ENCODE measurements at places on chromosomes 3 and 15.

DNA sequence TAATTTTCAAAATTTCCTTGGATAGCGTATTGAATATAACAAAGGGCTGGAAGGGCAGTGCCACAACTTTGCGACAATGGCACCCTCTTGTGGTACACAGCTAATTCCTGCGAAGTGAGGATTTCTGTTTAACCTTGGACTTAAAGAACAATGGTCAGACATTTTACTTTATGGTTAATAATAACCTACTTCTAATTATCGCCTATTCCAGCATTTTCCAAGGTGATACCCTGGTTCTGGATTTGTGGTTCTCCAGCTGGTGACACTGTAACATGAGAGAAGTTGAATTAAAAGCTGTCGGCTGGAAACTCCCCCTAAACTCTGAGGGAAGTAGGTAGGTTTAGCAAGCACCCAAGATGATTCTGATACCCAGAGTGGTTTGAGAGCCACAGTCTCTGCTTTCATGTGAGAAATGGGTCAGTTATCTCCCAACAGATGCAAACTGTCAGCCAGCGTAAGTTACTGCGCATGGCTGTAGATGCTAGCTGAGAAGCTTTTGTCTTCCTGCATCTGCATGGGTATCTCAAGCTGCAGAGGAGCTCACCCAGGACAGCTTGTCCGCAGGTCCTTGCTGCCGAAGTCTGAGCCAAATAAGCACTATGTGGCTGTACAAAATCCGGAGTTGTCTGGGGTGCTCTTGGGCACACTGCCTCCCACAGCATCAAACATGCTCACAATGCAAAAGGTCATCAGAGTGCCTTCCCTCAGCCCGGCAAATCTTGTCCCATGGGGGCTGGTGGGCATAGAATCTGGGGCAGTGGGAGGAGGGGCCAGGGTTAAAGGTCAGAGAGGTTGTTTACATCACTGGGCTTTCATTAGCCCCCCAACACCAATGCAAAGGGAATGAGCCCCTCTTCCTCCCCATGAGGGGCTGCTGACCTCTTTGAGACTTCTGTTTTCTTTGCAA is 6.6 kb upstream of the CHSY1 start:
- DNase-seq, result peak; percentile 92

DNA sequence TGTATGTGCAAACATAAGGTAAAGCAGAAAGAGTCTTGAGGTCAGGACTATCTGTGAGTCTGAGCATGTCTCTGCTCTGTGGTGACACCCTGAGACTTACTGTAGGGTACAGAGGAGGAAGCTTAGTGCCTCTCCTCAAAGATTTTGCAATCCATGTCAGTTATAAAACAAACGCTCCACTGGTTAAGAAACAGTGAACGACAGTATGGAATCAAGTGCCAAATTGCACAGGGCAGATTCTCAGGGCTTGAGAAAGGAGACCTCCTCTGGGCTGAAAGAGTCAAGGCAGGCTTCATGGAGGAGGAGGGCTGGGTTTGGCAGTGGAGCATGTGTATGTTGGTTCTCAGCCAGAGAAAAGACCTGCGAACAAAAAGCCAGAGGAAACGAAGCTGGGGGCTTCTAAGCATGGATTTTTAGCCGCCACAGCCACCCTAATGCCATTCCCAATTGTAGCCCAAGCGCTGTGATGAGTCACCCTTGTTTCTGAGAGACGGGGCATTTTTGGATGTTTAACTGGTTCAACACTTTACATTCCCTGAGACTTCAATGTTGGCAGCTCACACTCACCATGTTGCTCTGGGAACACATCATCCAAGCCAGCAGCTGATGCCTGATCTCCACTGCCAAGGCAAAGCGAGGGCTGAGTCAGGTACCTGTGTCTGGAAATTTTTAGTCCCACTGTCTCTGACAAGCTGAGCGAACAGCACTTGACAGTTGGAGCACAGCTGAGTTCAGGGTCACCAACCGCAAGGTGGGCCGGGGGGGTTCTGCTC is 3.4 kb upstream of the DGKG start:
- peak; percentile 16 for DNase-seq

DNA sequence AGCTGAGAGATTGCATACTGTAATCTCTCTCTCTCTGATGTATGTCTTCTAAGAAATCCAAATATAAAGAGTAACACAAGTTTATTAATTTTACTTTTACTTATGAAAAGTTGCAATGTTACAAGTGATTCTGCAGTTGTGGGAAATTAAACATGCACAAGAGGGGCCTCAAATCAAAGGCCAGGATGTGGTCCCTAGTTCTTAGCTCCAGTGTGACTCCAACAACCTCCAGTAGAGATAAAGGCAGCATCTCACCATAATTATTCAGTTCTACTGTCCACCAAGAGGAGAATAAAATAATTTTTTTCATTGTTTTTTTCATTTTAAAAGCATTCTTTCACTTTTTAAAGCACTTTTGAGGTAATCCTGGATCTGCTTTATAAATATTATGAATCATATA is 223.3 kb downstream of the RAP2B start:
- no peak for DNase-seq

- DNase-seq, result no peak
Observed at GRCh38 chr3:183181606-183182005, 19.1 kb upstream of the LAMP3 start.

GRCh38 chr15:92001307-92001706 is 147.8 kb downstream of the SLCO3A1 start:
- DNase-seq, result no peak

DNA sequence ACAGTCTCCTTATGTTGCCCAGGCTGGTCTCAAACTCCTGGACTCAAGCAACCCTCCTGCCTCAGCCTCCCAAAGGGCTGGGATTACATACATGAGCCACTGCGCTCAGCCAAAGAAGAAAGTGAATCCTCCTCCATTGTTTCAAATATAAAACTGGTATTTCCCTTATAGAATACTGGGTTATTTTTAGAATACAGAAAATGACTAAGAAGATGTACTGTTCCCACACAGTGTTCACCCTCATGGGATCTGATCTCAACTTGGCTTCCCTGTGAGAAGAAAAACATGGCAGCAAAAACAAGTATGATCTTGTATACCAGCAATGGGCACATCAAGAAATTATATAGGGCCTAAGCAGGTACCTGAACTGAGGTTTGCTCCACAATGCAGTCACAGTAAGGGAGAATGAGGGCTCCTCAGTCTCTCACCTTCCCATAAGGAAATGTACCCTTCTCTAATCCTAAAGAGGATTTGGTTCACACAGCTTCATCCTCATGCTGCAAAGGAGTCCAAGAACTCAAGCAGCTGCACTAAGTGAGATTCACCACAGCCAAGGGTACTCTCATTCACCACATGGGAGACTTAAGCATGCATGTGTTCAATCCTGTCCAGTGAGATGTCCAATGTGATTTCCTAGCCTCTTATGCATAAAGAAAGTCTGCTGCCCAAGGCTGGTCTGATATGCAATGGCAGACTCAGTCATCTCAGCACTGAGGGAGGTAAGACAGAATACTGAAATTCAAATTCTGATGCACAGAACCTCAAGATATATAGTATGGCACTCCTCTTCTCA is 25.8 kb downstream of the USP4 start:
- no peak for DNase-seq

- no peak for DNase-seq
Observed at GRCh38 chr3:162142511-162142910, 645.9 kb downstream of the OTOL1 start.

DNA sequence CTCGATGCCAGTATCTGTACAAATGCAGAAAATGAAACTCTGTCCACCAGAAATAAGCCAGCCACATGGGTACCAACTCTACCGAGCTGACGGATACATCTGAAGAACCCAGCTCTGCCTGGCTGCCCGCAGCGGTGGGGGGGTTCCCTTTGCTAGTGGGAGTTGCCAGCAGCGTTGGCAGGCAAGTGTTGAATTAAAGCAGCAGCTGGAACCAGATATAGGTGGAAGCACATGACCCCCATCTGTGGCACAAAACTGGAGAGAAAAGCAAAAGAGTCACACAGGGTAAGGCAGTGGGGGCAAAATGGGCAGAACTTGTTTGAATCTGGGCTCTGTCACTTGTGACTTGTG is 17.9 kb downstream of the CRYGS start:
- no peak for DNase-seq

- DNase-seq, result no peak
Observed at GRCh38 chr3:183031826-183032225, 51.5 kb upstream of the DCUN1D1 start.

DNA sequence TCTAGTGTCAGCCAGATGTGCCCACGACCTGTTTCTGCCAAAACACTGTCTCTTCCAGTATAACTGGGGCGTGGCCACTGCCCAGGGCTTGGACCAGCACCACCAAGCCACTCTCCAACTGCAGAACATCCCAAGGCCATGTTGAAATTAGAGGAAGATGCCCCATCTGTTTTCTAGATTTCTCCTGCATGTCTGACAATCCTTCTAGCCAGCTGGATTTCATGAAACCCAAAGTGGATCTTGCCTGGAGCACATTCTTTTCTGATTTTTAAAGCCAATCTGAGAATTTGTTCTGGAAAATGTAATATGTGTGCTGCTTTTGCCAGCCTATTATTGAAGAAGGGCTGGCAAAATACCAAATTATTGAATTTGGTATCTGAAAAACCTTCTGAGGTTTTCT is 182.5 kb downstream of the SLCO3A1 start:
- DNase-seq, result no peak

DNA sequence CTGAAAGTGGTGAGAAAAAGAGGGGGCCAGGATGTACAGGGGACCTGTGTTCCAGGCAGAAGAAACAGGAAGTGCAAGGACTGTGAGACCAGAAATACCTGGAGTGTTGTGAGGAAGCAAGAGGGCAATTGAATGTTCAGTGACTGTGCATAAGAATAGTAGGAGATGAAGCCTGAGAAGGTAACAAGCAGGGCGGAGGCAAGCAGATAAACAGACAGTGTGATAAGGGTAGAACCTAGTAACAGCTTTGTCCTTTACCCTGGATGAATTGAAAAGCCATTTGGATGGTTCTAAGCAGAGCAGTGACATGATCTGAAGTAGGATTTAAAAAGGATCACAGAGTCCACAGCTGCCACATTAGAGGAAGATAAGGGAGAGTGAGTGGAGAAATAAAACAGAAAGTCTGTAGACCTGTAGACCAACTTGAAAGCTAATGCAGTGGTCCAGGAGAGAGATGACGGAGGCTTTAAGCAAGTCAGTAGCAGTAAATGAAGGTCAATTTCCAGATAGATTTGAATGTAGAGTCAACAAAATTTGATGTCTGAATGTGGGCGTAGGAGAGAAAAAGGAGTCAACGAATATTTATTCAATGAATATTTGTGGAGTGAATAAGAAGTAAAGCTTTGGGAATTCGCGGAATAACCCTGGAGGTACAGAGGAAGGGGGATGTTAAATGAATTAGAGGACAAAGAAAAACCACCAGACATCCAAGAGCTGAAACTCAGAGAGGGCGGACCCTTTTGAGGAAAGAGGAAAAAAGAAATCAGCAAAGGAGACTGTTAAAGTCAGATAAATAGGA is 4.2 kb upstream of the PLOD2 start:
- DNase-seq, result no peak

DNA sequence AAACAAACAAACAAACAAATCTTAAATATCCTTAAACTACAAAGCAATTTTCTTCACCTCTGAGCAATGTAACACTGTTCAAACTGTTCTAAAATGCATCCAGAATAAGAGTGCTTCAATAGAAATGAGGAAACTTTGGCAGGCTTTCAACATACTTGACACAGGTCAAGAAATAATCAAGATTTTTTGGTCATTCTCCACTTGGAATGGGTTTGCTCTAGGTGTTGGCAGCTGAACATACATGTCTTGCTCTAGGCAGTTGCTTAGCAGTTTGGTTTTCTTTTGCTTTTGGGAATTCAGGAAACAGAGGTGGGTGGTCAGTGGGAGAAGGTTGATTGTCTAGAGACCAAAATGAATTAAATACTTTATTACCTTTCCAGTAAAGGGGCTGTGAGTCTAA is 1.4 kb upstream of the LRRC3B start:
- no peak for DNase-seq

DNA sequence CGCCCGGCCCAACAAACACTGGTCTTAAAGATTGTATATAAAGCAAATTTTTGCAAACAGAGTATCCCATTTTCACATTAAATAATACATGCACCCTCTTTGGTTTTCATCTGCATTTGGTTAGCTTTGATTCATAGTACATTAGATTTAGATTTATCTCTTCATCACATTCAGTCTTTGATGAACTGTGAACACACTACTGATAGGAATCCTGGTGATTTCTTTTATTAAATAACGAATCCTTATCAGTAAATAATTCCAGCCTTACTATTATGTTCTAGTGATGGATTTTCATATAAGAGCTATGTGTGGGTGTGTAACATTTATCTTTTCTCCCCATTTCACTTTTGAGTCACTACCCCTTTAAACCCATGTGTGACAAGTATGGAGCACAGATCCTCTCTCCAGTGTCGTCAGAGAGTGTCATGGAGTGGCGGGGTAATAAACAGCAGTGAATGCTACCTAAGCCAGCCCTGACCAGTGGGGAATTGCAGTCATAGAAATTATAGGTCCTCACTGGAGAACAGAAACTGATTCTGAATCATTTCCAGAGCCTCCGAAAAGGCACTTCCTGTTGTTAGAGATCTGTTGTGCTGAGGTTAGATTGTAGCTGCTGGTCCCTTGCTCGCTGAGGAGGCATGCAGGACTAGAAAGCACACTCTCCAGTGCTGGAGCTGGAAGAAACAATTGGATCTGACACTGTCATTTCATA is 22.0 kb downstream of the SLC7A14 start:
- no peak for DNase-seq

- no peak for DNase-seq
Observed at GRCh38 chr3:64827431-64827830, 139.6 kb upstream of the ADAMTS9 start.

DNA sequence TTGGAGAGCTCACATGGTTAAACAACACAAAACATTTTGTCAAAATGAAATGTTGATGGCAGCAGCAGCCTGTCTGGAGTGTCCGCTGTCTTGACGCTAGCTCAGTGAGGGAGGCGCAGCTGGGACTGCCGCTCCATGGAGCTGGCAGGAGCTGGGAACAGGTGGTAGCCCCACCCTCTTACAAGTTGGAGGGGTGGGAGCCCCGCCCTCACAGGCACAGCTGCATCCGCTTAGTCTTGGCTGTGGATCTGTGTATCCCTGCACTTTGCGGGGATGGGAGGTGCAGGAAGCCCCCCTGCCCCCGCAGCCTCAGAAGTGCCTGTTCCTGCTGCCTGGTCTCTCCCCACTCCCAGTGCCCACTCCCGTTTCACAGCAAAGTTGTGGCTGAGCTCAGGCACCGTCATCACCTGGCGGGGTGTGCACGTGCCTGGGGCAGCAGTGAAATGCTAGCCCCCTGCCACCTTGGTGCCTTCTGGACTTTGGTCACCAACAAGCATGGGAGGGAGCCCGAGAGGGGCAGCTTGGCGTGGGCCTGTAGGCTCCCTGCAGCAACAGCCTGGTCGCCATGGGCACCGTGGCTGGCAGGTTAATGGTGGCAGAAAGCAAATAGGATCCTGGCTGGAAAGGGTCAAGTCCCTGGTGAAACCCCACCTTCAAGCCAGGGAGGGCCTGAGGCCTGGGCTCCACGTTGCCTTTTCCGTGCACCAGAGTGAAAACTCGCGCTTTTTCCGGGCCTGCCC is 53.8 kb upstream of the CADM2 start:
- no peak for DNase-seq

DNA sequence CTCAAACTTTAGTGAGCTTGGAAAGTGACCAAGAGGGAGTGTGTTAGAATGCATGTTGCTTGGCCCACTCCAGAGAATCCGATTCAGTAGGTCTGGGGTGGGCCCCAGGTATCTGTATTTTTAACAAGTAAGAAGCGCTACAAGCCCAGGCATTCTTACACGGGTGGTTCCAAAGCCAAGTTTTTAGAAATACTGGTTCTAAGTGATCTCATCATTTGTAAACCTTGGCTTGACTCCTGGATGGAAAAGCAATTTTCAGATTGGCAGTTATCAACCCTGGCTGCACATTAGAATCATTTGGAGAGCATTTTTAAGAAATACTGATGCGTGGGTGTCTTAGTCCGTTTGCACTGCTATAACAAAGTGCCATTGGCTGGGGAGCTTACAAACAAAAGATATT is 27.3 kb upstream of the ST8SIA2 start:
- DNase-seq, result no peak

All from brain (organoid and tissue), 16 donors.